Neural progenitor cell (in vitro differentiated cells): ENCODE measurements at places on chromosomes 7 and 10.

GRCh38 chr7:30062587-30062986, 34.4 kb downstream of the PLEKHA8 start:
- peak; percentile 10 for DNase-seq

DNA sequence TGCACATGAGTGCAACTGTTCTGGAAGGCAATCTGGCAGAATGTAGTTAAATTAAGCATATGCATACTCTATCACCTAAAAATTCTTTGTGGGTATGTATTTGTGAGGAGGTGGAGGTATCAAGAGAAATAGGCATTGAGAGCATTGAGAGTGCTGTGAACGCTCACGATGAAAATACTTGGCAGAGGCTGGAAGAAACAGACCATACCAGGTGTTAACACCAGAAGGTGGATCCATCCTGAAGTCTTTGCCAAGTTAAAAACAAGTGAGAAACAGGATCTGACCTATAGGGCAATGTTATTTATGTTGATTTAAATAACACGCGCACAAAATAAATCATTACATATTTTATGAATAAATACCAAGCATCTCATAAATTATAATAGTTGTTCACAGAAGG, 311.6 kb downstream of the PCLO start:
- no peak for DNase-seq

DNA sequence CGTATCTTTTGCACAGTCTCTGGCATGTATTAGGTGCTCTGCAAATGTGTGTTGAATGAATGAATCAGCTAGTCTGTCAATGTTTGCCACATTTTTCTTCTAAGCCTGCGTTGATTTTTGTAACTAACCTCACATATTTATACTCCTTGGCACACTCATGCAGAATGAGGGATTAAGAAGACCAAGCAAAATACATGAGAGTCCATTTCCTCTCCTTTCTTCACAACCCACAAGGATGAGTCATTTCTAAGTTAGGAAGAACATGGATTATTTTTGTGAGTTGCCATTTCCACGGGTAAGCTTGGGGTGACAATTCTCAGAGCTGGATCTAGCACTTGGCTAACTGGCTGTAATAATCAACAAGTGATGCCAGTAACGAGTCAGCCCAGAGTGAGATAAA, 158.8 kb downstream of the TWIST1 start:
- no peak for DNase-seq

- no peak for DNase-seq
Observed at GRCh38 chr7:155303897-155304296, 6.2 kb downstream of the INSIG1 start.

- peak; percentile 6 for DNase-seq
Observed at GRCh38 chr7:36161996-36162395, 8.9 kb downstream of the EEPD1 start.

GRCh38 chr10:30357075-30357801, 8.2 kb upstream of the MTPAP start:
- DNase-seq, result no peak

- no peak for DNase-seq
Observed at GRCh38 chr10:96971324-96971723, 139.2 kb downstream of the LCOR start.

- DNase-seq, result no peak
Observed at GRCh38 chr7:75836798-75837197, 23.2 kb upstream of the CCL24 start.

DNA sequence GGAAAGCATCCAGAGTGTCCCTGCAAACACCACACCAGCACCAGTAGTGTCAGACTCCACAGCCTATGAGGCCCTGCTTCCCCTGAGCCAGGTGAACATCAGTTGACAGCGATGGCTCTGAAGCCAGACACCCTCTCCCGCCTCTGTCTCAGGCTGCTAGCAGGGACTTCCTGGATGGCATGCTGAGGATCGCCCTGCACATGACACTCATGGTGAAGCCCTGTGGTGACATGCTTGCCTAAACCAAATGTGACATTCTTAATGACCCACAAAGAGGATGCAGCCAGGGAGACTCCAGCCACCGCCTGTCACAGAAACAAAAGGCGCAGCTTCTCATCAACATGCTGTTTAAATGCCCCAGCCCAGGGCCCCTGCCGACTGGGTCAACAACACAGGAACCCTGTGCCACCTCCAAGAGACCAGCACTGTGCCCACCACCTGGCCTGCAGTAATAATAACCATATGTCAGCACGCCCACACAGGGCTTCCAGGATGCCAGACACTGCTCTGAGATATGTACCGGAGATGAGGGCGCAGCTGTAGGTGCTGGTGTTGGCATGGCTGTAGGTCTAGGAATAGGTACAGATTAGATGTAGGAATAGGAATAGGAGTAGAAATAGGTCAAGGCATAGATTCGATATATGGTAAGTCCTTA, 81.3 kb downstream of the GRID1 start:
- DNase-seq, result no peak

DNA sequence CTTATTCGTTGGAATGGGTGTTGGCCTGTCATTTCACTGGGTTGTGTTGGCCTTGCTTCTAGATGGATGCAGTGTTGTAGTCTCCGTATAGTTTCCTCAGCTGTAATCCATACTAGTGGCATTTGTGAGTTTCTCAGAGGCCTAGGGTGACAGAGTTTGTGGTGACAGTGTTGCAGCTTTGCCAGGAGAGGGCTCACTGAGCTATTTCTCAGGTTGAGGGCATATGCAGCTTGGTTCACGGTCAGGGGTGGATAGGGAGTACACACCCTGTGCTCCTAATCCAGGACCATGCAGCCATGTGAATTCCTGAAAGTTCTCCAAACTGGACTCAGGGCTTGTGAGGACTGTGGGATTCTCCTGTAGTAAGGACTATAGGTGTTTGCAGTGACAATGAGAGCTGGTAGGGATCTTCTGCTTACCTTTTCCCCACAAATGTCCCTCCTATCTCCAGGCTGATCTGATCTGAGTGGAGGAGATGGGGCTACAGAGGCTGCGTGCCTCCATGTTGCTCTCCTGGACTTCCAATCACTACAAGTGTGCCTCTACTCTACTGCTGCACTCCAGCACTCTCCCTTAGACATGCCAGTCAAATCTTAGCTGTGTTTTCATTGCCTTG, 229.0 kb downstream of the STK31 start:
- peak; percentile 65 for DNase-seq

DNA sequence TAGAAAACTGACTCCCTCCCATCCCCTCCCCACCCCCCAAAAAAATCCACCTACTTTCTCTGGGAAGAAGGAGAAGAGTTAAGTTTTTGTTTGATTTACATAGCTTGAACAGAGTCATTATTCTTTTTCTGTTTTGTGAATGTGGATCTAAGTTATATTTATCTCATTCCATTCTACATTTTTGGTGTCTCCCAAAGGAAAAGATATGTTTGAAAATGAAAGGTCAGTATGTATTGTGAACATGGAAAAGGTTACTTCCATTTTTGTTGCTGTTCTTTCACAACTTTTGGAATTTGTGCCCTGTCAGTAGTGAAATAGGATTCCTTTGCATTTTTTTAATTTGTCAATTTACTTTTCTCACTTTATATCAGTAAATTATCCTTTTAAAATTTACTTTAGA, 547.9 kb downstream of the SUGCT start:
- DNase-seq, result no peak

GRCh38 chr10:89164080-89164479, 43.0 kb downstream of the CH25H start:
- no peak for DNase-seq

DNA sequence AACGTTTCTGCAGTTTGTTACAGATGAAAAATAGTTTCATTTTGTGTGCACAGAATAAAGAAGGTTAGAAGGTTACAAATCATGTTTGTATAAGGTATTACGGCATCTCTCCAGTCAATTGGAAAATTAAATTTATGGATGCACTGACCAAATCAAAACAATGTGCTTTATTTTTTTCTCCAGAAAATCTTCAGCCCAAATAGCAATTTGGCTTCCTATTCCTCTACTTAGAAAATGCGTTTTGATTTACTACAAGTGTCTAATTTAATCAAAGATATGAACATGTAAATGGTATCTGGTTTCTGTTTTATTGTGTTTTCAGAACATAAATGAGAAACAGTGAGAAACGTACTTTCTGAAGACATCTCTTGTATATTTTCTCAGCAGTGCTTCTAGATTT, 63.4 kb downstream of the AGMO start:
- no peak for DNase-seq

DNA sequence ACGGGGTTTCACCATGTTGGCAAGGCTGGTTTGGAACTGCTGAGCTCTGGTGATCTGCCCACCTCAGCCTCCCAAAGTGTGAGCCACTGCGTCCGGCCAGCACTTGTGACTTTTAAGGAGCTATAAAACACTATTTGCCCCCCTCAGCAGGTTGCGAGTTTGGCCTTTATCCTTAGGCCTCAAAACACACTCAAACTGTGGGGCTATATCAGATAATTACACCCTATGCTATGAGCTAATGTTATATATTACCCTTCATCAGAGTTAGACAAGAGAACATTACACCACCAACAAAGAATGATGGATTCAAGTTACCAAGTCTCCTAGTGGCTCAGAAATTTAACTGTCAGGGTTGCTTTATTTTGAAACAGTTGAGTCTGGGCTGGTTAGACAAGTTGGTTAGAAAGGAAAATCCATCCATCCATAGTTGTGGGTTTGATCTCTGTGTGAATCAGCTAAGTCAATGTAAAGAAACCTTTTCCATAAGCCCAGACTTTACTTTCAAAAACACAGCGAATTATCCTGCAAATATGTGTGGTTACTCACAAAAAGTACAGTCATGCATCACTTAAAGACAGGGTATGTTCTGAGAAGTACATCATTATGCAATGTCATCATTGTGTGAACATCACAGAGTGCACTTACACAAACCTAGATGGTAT, 115.8 kb downstream of the SEMA3D start:
- no peak for DNase-seq

DNA sequence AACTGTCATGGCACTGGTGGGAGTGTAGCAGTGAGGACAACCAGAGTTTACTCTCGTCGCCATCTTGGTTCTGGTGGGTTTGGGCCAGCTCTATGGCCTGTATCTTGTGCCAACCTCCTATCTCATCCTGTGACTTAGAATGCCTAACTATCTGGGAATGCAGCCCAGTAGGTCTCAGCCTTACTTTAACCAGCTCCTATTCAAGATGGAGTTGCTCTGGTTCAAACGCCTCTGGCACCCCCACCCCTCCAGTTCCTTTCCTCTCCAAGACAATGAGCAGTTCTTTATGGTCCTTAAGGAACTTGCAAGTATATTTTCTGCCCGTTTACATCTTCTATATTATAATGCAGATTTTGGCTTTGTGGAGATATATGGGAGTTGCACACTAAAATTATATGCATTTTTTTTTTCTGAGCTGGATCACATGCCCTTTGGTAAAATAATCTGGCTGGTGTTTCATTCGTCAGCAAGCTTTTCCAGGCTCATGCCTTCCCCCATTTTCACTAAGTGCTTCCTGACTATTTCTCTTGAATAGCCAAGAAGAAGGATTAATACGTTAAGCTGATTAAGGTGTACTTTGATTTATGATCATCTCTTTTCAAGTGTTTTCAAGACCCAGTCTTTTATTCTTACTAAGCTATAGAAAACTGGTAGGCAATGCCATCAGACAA, 11.2 kb upstream of the WIPF3 start:
- no peak for DNase-seq

DNA sequence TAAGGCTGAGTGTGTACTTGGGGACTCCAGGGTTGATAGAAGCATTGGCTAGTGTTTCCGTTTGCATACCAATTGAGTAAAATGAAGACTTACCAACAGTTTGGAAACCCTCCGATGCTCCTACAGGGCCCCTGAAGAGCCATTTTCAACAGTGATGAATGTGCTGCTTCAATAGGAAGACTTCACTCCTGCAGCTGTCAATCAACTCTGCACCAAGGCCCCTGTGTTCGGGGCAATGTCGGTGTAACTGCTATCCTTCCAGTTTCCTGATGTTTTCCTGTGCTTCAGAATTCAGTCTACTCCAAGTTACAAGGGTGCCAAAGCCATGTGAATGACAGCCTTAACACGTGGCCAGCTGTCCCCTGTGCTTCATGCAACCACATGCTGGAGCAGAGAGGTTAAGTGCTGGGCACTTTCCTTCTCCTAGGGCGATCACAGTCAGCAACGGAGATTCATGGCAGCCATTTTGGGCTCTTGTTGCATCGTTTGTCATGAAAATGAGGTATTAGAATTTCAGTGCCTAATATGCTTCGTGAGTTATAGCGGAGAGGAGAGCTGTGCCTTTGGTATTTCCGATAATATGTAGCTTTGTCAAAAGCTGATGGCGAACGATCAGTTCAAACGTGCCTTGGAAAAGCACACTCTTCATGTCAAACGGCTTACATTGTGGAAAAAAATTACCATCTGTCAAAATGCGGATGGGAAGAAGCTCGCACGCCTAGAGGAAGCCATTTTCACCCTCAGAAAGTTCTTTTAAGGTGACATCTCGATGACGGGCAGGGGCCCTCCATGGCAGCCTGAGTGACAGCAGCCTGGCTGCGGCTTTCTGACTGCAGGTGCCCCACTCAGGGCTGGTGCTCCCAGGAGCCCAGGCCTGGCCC, 287.8 kb downstream of the ACTR3B start:
- DNase-seq, result no peak

DNA sequence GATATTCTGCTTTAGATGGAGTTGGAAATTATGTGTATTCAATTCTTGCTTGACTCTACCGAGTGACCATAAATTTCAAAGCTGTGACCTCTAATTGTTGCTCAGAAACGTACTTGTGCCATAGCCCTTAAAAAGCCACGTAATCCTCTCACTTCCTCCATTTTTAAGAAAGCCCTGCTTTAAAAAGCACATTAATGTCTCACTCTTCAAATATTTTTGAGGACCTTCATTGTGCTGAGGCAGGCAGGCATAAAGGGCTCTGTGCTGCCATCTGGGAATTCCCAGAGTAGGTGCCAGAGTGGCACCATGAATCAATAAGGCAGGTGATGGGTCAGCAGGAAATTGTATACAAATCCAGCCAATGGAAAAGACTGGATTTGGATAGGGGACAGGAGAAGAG, 97.7 kb upstream of the FAM204A start:
- DNase-seq, result no peak

DNA sequence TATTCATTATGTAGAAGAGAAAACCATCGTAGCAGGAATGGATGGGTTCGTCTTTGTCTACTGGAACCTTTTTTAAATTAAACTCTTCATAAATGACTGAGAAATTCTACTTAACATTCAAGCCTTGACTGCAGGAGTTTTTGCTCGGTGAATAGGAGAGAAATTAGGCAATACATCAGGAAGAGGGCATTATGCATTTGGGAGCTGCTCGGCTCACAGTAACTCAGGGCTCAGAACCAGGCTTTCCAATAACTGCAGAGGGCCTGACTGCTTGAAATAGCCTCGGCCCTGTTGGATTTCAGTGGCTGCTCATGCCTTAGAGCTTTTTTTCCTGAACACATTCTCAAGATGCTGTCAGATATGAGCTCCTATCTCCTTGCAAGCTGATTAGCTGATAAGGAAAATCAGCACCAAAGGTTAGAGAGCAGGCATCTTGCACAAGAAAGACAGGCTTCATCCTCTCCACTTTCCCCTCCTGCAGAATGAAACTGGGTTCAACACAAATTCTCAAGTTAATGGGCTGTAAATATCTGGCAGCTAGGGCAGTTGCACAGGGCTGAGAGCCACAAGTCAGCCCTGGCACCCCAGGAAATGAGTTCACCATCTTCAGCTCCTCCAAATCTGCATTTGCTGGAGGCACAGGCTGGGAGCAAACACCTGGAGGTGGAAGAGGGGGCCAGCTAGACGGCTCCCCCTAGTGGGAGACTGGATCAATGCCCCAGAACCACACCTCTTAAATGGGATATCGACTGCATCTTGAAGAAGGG, 24.3 kb downstream of the TECTB start:
- DNase-seq, result peak; percentile 73

- no peak for DNase-seq
Observed at GRCh38 chr7:130095812-130096211, 25.5 kb downstream of the KLHDC10 start.
